Thoracic aorta (tissue), 2 donors: ENCODE measurements at places on chromosomes 6 and 20. TPM values are rescaled to one million over a fixed set of nuclear protein-coding genes. Genes with fewer than 3 reads are reported as not detected.

WFDC10B gene
- not detected for total RNA-seq

ABT1 gene
- total RNA-seq = 11.8 TPM

LY6G5C gene
- not detected for total RNA-seq

HEBP2 gene
- 62.4 TPM for total RNA-seq

GNRH2 gene
- not detected for total RNA-seq

AGER gene
- total RNA-seq = 1.8 TPM

PAQR8 gene
- total RNA-seq = 4.1 TPM

BPIFB2 gene
- not detected for total RNA-seq

CARMIL1 gene
- total RNA-seq = 63.0 TPM

NPEPL1 gene
- total RNA-seq = 59.4 TPM

SPINT4 gene
- not detected for total RNA-seq

PLA2G7 gene
- 0.27 TPM for total RNA-seq

NKAIN2 gene
- total RNA-seq = 0.28 TPM

GSTA2 gene
- not detected for total RNA-seq

PHACTR2 gene
- 68.5 TPM for total RNA-seq

RCAN2 gene
- total RNA-seq = 126 TPM

TTK gene
- 5.3 TPM for total RNA-seq

ADTRP gene
- total RNA-seq = not detected

TNFRSF21 gene
- 15.3 TPM for total RNA-seq

THBS2 gene
- 817 TPM for total RNA-seq

RSPO4 gene
- not detected for total RNA-seq

SSTR4 gene
- total RNA-seq = not detected

CAGE1 gene
- total RNA-seq = not detected

ADGRG6 gene
- 6.4 TPM for total RNA-seq

EYS gene
- not detected for total RNA-seq

CYP21A2 gene
- 2.4 TPM for total RNA-seq

RNF39 gene
- total RNA-seq = not detected

RHAG gene
- not detected for total RNA-seq

CRISP3 gene
- not detected for total RNA-seq

CASS4 gene
- total RNA-seq = 3.1 TPM

BEND6 gene
- 0.27 TPM for total RNA-seq

HLA-DRB1 gene
- total RNA-seq = 50.0 TPM

PAK5 gene
- not detected for total RNA-seq

RNF144B gene
- 15.8 TPM for total RNA-seq

RIPOR3 gene
- 4.5 TPM for total RNA-seq

ADGRF1 gene
- not detected for total RNA-seq

MAP1LC3A gene
- 39.2 TPM for total RNA-seq

HCK gene
- total RNA-seq = 38.1 TPM

TGM3 gene
- total RNA-seq = not detected

KIF13A gene
- 79.3 TPM for total RNA-seq

CTSA gene
- total RNA-seq = 109 TPM

LHFPL5 gene
- not detected for total RNA-seq

DLL1 gene
- total RNA-seq = 6.1 TPM

DYNLT2 gene
- total RNA-seq = 0.95 TPM

TINAG gene
- total RNA-seq = not detected

PDE10A gene
- 20.8 TPM for total RNA-seq

UBE2J1 gene
- total RNA-seq = 33.2 TPM

KIF3B gene
- total RNA-seq = 30.7 TPM

PM20D2 gene
- 58.6 TPM for total RNA-seq

HRH3 gene
- not detected for total RNA-seq

HS3ST5 gene
- not detected for total RNA-seq

RIPOR2 gene
- 9.9 TPM for total RNA-seq

TUBB1 gene
- total RNA-seq = 0.54 TPM

ARFGEF3 gene
- 1.1 TPM for total RNA-seq

FAM184A gene
- total RNA-seq = 7.5 TPM

PMEPA1 gene
- 104 TPM for total RNA-seq

CALHM4 gene
- total RNA-seq = not detected

WFDC10A gene
- not detected for total RNA-seq

SLC35D3 gene
- total RNA-seq = not detected

AIF1 gene
- 21.5 TPM for total RNA-seq
